T-helper 1 cell (primary cell): ENCODE measurements at places on chromosomes 5 and 9.
A peak's percentile ranks its signal among the peaks of the same experiment; 100 is the strongest.

DNA sequence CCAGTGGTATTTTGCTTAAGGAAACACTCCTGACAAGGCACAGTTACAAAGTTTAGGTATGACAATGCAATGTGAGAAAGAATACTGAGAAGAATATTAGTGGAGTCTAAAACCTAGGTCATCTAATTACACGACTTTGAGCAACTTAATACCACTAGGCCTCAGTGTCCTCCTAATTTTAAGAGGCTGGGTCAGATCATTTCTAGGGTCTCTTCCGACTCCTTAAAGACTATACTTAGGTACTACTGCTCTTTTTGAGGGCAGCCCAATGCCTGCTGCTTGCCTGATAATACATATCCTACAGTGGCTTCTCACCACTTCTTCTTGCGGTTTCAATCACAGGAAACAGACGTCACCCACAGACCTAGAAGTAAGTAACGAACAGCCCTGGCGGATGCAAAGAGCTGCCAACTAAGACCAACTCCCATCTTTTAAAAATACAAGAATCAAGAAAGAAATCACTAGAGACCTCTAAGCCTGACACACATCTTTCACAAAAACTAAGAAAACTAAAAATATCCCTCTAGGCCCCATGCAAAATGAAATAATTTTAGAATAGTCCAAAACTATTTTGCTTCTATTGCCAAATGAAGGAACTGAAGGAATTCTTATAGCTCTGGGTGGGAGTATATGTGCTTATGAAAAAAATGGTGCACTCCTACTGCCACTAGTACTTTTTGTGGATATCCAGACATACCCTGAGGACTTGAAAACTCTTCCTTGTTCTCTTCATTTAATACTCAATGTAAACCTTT lies 13.1 kb downstream of the DIAPH1 start:
- peak; percentile 95 for DNase-seq

GRCh38 chr5:91493086-91493485 lies 110.0 kb upstream of the ARRDC3 start:
- no peak for DNase-seq

- no peak for DNase-seq
These were observed 168.9 kb downstream of the MUSK start for GRCh38 chr9:110837401-110838005.

- no peak for DNase-seq
These were observed 16.1 kb upstream of the PRLR start for GRCh38 chr5:35246411-35246810.

DNA sequence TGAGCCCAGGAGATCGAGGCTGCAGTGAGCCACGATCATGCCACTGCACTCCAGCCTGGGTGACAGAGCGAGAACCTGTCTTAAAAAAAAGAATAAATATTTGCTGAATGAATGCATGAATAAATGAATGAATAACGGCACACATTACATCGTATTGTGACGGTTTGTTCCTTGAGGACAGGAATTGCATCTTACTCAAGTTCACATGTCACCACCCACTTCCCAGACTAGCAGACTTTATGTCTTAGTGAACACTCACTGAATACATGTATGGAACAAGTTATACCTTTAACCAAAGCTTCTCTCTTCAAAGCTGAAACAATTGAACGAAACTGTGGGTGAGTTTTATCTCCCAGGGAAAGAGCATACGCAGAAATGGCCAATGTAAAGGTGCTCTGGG lies 53.2 kb upstream of the TRAF1 start:
- no peak for DNase-seq

DNA sequence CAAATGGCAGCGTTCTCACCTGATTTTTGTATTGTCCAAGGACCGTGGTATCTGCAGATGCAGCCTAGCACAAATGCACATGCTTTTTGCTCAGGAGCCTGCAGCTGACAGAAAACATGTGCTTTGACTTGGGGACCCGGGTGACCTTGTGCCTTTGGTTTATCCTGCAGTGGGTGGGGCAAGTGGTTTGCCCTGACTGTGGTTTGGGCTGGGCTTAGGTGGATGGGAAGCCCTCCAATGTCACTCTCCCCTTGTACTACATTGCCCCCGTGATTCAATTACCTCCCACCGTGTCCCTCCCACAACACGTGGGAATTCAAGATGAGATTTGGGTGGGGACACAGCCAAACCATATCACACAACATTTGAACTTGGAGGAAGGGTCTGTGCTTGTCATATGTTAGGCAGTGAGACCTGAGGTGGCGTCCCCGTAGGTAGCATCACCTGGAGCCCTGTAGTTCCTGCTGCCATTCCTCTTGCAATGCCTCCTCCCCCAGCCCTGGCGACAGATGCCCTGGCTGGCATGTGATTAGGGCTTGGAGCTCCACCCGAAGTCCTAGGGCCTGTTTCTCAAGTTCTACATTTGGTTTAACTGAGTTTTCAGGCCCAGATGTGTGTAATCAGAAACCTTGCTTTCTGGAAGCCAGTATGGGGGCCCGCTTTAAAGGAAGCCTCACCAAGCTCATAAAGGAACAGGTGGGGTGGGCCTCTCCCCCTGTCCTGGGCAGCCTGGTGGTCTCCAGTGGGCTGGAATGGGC lies 2.1 kb downstream of the ANKRD33B start:
- no peak for DNase-seq

DNA sequence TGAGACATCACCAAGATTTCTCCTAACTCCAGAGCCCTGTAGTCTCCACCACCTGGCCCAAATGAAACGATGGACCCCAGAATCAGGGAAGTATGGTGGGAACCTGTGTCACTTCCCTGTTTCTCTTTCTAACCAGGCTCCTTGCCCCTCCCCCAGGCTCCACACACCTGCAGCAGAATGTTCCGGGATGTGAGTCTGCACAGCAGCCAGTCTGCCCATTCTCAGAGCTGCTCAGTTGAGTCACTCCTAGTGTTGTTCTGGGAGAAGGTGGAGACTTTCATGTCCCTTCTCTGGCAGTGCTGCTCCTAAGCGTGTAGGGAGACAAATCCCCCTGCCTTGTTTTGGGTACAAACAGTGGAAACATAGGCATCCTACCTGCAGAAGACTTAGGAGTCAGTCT lies 76.0 kb upstream of the XPA start:
- no peak for DNase-seq

DNA sequence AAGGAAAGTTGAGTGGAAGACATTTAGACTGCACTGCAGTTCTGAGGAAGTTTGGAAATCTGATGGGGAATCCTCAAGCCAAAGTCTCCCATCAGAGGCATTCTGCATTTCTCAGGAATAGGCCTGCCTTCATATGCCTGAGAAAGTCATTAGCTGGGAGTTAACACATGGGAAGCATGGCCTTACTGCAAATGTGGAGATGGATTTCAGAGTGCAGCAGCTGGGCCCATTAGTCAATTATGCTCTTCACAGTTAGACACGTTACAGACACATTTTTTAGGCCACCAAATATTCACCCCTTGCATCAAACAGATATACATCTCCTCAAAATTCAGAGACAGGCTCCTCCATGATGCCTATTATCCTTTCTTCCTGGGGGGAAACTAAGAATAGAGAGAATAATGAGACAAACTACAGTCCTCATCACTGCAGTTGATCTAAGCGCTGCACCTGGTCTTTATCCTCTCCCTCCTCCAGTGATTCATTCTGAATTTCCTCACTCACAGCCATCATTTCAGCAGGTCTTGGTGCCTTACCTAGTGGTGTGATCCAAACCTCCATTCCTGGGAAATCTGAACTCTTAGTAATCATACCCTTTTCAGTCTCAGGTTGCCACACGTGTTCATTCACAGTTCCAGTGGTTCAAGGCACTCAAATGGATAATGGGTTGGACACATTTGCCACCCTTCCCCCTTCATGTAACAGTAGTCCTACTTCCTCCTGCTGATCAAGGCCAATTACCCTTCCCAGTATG lies 47.9 kb upstream of the PPP2CA start:
- DNase-seq = no peak

GRCh38 chr9:134360897-134361296 lies 34.6 kb downstream of the RXRA start:
- no peak for DNase-seq

- no peak for DNase-seq
These were observed 60.1 kb downstream of the VCAN start for GRCh38 chr5:83531661-83532060.

DNA sequence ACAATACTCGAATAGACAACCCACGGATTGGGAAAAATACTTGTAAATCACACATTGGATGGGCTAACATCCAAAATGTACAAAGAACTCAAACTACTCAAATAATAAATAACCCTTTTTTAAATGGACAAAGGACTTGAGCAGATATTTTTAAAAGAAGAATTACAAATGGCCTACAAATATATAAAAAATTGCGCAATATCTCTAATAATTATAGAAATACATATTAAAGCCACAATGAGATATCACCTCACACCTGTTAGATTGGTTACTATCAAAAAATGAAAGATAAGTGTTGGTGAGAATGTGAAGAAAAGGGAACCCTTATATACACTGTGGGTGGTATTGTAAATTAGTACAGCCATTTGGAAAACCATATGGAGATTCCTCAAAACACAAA lies 40.8 kb upstream of the ADAMTS19 start:
- no peak for DNase-seq

DNA sequence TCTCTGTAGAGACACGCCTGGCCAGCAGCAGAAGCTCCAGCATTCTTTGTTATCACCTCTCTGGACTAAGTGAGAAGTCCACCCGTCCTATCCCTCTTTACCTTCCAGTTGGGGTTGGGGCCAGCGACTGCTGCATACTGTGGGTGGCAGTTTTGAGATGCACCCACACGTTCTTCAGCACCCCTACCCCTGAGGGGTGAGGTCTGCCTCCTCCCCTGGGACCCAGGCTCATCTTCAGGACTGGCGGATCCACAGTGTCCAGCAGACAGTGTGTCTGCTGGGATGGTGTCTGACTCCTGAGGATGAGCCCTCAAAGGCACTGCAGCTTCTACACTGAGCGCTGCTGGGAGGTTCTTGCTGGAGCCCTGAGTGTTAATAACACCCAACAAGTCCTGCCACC lies 78.8 kb downstream of the GADD45G start:
- no peak for DNase-seq

DNA sequence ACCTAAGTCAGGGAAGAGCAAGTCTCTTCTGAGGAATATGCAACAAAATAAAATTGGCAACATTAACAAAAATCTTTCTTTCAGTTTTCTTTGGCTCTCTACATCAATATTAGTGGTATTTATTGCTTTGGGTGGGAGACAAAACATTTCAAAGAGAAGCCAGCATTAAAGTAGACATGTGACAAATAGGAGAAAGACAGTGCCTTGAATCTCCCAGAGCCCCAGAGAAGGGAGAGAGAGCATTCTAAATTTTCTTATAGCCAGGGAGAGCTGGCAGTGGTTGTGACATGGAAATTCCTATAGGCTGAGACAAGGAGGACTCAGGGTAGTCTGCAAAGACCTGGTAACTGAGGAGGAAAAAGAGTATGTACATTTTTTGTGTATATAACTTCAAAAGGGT lies 79.4 kb upstream of the NREP start:
- no peak for DNase-seq

DNA sequence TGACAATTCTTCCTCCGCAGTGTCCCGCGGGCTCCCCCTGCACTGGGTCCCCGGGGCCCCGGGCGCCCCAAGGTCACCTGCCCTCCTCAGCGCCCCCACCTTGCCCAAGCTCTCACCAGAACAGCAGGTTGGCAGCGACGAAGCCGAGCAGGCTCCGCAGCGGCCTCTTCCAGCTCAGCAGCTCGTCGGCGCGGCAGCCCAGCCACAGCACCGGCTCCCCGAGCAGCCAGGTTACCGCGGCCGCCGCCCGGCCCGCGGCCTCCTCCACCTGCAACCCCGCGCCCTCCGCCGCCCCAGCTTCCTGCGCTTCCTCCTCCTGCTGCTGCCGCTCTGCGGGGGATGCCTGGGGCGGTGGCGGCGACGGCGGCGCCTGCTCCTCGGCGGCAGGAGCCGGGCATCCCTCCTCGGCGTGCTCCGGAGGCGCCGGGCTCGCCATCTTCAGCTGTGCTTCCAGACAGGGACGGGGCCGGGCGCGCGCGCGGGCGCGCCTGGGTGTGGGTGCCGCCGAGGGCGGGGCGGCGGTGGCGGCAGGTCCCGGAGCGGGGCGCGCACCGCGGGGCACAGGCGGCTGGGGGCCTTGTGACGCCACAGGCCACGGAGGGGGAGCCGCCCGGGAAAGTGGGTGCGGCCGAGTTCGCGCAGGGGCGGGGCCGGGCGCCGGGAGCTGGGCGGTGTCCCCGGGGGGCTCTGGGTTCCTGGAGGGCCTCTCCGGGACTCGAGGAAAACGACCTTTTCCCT lies at the start of gene RETREG1:
Gene RETREG1 (minus strand): TSS at position 462 of the 738 bp plus-strand sequence. CDS start 26 bp downstream, at position 436.
- peak; percentile 73 for DNase-seq

DNA sequence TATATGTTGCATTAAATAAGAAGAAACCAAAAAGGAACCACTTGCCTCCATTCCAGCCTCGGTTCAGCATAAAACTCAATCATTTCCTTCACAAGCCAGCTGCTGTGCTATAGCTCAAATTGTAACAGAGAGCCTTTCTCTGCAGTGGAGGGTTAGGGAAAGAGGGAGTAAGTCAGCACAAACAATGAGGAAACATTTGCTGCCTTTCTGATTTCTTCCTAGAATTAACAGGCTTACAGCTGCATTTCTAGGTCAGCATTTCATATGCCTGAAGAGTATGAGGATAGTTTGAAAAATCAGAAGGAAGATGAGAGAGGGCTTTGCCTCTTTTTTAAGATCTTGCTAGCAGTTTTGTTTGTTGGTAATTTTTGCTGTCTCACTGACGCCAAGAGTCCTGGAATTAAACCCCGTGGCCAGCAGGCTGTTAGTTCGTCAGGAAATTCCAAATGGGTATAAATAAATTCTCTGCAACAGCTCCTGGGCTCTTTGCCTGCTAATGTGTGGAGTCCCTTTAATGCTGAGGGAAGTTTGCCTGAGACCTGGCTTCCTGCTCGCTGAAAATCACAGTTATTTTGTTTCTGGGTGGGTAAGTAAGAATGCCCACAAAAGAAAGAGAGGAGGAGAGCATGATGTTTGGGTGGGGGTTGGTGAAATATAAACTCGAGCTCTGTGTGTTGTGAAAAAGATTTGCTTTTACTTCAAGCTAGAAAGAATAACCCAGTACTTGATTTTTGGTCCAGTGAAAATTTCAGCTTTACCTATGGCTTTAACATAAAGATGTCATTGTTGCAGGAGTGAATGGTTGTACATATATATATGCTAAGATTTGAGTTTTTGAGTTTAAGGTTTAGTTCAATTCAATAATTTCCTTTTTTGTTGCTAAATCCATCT lies 148.1 kb upstream of the DMRT1 start:
- DNase-seq = no peak

GRCh38 chr9:3868012-3868411 lies 342.2 kb upstream of the RFX3 start:
- DNase-seq = no peak

- no peak for DNase-seq
These were observed 13.5 kb upstream of the GNA14 start for GRCh38 chr9:77661566-77662085.

DNA sequence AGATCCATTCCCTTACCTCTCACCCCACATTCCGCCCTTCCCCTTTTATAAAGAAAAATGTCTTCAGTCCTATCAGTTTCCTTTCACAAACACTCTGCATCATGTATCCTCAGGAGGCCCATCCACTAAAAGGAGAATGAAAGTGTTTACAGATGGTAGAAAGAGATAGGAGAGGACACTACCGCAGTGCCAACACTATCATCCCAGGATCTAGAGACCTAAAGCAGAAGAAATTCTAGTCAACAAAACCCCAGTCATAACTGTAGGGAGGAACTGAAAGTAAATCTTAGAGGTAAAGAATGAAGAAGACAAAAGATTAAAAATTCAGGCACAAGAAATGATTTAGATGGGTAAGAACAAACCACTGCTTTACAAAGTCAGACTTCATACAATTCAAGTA lies 114.1 kb downstream of the MLLT3 start:
- DNase-seq = no peak
